ENCODE measurements at places on chromosomes 12 and 14.

DNA sequence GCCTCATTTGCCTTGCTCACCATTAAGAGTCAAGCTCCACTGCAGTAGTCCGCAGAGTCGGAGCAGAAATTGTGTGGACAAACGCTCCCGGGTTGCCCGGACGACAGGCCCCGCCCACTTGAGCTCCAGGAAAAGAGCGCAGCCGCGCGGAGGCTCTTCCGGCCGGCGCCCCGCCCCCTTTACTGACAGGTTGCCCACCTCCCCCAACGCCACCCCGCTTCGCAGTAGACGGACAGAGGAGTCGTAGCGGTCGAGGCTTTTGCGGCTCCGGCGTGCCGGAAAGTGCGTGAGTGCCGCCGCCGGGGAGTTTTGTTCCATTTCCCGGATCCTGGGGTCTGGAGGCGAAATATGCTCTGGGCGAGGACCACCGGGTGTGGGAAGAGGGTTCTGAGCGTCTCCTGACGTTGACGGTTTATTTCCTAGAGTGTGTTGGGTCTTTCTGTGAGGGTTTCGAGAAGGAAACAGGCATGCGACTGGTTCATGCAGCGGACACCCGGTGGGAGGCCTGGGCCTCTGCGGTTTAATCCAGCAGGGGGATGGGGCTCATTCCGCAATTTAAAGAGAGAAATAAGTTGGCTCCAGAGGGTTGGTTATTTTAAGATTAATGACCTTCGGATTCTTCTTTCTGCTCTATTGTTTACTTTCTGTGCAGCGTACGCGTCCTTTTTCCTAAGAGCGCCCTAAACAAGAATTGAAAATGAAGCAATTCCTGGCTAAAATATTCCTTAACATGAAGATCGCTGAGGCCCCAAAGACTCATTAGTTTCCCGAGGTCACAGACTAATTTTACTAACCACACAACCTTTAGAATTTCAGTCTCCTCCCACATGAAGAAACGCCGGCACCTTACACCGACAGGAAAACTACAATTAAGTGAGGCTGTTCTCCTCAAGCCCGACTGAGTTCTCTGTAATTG is at the start of the genes DNAI7 and ETFRF1:
TSS of gene DNAI7 (minus strand) at position 105 of the 916 bp plus-strand sequence. CDS start at position 23, 82 bp downstream.
TSS of gene ETFRF1 (plus strand) at position 182 of the 916 bp plus-strand sequence. CDS start 8,720 bp downstream, outside the sequence.
- peak; percentile 93 for DNase-seq

DNA sequence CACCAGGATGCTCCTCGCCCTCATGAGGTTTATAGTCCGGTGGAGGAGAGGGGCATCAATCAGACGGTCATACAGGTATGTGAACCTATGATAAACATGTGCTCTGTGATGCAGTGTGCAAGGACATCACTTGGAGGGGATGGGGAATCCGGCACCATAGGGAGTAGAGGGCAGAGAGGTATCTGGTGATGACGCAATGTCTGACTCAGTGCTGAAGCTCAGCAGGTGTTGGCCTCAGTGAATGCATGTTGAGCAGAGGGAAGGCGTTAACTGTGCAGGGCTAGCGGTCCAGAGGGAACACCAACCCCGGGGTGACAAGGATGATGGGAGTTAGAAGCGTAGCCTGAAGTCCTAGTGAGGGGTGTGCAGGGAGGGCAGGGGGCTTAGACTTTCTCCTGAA is 200.9 kb downstream of the TMEM132C start:
- no peak for DNase-seq

- DNase-seq: no peak
Observed at GRCh38 chr12:106976668-106977067, 10.3 kb downstream of the MTERF2 start.

GRCh38 chr12:92482599-92482998 is 220.2 kb upstream of the PLEKHG7 start:
- DNase-seq: no peak

GRCh38 chr14:41642367-41642766 is 35.7 kb downstream of the LRFN5 start:
- DNase-seq: no peak

DNA sequence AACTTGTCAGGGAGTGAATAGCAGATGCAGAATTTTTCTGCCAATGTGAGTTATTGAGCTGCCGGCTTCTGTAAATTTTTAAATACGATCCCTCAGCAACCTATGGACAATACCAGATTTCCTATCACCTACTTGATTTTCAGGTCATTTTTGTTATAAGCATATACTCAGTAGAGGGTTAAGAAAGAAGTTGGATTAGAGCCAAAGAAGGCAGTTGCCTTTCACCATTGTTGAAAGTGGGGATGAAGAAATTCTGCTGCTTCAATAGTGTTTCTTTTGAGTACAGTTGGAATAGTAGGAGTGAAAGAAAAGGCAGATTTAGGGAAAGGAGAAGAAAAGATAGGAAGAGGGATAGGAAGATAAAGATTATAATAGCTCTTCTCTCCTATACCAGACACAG is 197.1 kb downstream of the ATP23 start:
- DNase-seq: no peak

DNA sequence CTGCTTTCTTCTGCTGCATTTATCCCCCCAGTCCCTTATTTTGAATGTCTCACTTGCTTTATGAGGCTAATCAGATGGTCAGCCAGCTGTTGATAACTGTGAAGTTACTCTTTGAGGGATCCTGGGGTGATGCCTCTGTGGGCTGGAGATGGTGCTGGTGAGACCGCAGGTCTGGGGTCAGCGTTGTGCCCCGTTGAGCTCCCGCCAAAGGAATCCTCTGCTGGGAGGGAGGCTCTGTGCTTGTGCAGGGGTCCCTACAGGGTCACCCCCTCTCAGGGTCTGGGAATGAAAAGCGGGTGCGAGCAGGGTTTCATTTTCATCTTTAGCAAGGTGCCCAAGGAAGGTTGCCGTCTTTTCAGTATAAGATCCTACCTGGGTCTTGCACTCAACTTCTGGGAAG is 161.2 kb upstream of the RTL1 start:
- DNase-seq: no peak

DNA sequence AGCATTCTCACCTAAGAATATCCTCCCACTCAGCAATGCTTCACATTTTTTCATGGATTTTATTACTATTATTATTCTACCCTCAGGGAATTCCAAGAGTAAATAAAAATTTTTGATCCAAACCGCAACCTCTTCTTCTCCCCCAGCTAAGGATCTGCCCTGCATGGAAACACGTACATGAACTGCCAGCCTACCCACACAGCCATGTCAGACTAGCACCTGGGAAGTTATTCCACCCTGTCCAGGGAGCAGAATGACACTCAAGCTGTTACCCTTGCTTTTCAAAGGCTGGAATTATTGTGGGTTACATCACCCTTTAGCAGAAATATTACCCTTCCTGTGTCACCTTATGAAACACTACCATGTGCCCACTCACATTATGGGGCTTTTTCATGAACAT is 227.3 kb upstream of the USP15 start:
- DNase-seq: no peak

GRCh38 chr12:117865505-117865904 is 103.3 kb downstream of the KSR2 start:
- no peak for DNase-seq

DNA sequence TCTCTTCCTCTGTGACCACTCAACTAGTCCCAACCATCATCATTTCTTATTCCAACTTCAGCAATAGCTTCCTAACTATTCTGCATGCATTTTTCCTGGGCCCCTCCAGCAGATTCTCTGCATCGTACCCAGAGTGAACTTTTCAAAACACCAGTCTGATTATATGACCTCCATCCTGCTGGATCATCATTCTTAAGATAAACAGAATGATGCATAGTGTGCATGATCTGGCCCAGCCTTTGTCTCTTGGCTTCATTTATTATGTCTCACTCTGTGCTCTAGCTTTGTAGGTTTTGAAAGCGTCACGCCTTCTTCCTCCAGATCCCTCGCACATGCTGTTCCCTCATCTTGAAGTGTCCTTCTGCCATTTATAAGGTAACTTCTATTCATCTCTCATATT is 46.3 kb upstream of the SLC38A4 start:
- DNase-seq: no peak

DNA sequence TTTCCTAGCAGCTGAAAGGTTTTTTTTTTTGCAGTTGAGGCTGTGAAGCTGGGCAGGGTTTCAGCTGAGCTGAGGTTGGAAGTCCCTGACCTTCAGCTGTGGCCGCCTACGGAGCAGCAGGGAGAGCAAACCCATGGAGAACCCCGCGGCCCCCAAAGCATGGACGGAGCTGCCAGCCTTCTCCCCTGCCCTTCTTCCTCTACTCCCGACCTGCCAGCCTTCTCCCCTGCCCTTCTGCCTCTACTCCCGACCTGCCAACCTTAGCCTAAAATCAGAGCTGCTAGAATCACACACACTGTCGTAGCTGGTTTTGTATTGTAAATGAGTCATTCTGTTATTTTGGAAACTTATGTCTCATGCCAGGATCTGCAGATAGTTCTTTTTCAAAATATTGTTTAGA is 74.6 kb downstream of the PPP2R5C start:
- no peak for DNase-seq

DNA sequence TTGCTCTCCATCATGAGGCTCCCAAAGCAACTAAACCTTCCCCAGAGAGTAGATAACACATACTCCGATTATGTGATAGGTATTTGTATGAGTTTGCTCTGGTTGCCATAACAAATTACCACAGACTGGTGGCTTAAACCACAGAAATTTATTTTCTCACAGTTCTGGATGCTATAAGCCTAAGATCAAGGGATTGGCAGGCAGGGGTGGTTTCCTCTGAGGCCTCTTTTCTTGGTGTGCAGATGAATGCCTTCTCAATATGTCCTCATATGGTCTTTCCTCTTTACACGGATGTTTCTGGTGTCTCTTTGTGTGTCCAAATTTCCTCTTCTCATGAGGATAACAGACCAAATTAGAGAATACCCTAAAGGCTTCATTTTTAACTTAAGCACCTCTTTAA is 285.8 kb upstream of the GRIP1 start:
- no peak for DNase-seq

- no peak for DNase-seq
Observed at GRCh38 chr14:102711946-102712345, 65.3 kb upstream of the TRAF3 start.

DNA sequence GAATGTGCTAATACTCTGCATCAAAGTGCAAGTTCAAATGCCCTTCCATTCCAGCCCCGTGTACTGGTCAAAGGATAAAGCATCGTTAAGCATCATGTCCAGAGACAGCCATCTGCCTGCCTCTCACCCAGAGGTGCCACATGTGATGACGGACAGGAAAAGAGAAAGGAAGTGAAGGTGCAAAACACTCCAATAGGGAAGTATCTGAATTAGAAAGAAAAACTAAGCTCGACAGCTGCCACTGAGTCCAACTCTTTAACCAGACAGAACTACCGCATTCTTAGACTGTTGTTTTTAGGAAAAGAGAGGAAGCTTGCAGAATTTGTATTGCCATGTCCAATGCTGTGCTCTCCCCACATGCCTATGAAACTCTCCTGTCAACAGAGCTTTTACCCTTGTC is 465.0 kb upstream of the SOX5 start:
- no peak for DNase-seq

GRCh38 chr14:94787655-94788054 is 17.7 kb upstream of the GSC start:
- no peak for DNase-seq

DNA sequence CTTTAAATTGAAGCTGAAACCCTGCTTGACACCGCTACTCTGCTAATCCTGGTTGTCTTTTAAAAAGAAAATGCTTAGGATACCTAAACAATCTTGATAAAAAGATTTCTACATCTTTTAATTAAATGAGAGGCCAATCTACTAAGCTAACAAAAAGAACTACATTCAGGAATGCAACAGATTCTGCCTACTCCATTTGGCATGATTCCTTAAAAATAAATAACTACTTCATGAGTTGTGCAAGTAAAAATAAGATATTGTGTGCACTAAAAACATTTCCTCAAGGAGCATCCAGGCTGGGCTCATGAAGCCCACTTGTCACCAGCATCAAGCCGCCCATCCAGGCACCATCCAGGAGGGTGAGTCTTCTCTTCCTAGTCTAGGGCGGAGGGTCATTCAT is 197.5 kb downstream of the PAX9 start:
- DNase-seq: no peak

DNA sequence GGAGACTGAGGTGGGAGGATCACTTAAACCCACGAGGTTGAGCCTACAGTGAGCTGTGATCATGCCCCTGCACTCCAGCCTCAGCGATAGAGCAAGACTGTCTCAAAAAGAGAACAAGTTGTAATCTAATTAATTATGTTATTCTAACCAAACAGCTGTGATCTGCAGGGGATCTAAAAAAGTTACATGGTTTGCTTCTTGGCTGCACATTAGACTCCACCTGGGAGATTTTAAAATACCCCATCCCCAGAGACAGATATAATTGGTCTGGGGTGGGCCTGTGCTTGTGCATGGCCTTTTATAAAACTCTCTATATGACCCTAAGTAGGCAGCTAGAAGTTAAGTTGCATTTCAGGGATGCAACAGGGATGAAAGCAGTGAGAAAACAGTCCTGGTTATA is 76.7 kb downstream of the SCAF11 start:
- no peak for DNase-seq

- DNase-seq: no peak
Observed at GRCh38 chr12:69027411-69027881, 94.5 kb upstream of the CPM start.

- DNase-seq: no peak
Observed at GRCh38 chr14:73973497-73973896, 23.4 kb downstream of the COQ6 start.
